Tibial nerve (tissue), 4 donors: ENCODE measurements at places on chromosomes 16 and 17.
A peak's percentile ranks its signal among the peaks of the same experiment; 100 is the strongest.

DNA sequence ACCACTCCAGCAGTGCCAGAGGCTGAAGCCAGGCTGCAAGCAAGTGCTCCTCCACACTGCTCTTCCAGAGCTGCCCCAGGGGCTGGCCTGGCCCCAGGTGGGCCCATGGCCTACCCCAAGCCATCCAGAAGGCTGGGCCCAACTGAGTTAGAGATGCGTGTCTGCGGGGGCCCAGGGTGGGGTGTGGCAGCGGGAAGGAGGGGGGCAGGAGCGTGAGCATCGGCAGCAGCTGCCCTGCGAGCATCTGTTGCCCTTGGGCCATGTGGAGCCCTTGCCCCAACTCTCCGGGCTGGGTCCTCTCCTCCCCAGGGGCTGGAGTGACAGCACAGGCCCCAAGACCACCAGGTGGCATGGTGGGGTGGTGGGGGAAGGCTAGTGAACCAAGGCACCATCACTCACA lies 7.3 kb upstream of the SREBF1 start:
- H3K4me3 ChIP-seq = no peak overlapping the region
- peaks cover 43% of the 10 kb centered on the region for H3K4me1 ChIP-seq
- H3K27me3 ChIP-seq = no peaks in the 10 kb centered on the region

- no peaks in the 10 kb centered on the region for H3K36me3 ChIP-seq
- peaks cover 36% of the 10 kb centered on the region for H3K4me1 ChIP-seq
Observed at GRCh38 chr16:30958175-30959079, 873 bp downstream of the SETD1A start.

DNA sequence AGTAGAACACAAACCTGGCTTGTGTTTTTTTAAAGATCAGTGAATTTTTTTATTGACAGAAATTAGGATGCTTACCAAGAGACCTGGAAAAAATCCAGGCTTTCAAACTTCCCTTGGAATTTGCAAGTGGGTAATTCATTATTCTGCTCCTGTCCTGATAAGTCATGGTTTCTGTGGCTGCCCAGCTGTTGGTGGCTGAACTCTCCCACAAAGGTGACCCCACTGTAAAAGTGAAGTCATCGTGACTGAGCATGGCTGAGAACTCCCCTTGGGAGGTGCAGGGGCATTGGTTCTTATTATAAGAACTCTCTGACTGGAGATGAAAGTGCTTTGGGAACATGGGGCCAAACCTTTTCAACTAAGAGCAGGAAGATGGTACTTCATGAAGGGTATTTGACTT lies 46.6 kb upstream of the TANC2 start:
- no peak overlapping the region for H3K4me3 ChIP-seq
- no peaks in the 10 kb centered on the region for H3K4me1 ChIP-seq
- no peaks in the 10 kb centered on the region for H3K27me3 ChIP-seq
- DNase-seq = no peak
- H3K36me3 ChIP-seq = no peaks in the 10 kb centered on the region

- H3K4me1 ChIP-seq = peaks cover 11% of the 10 kb centered on the region
- no peak overlapping the region for H3K27ac ChIP-seq
- H3K27me3 ChIP-seq = no peaks in the 10 kb centered on the region
- no peak overlapping the region for H3K4me3 ChIP-seq
- no peak for DNase-seq
Observed at GRCh38 chr17:48589060-48589830, 796 bp downstream of the HOXB3 start.

GRCh38 chr17:76546556-76547182 lies 6.8 kb downstream of the PRCD start:
- no peak overlapping the region for H3K4me3 ChIP-seq
- H3K27me3 ChIP-seq = no peaks in the 10 kb centered on the region
- peak overlapping the region; percentile 3 for H3K27ac ChIP-seq
